Stimulated activated CD8-positive, alpha-beta memory T cell treated with anti-CD3 and anti-CD28 coated beads, Interleukin-7, amount 100 ng/mL, for 1 hour (primary cell): ENCODE measurements at places on chromosomes 12 and 14.

GRCh38 chr14:103001226-103001625 lies 56.1 kb downstream of the CDC42BPB start:
- no peak for DNase-seq

DNA sequence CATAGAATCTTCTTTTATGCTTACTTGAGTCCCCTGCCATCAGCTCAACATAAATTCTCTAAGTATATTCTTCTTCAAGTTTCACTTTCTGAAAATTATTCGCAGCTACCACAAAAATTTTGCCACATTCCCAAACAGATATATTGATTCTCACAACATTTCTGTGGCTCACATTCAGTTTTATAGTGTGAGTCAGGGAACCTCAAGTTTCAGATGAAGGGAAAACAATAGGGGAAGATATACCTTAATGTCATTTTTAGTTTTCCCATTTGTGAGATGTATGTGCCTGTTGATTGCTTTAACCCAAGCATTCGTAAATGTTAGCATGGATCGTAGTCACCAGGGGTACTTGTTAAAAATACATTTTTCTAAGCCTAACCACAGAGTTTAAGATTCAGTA lies 465.8 kb downstream of the CCER1 start:
- no peak for DNase-seq

DNA sequence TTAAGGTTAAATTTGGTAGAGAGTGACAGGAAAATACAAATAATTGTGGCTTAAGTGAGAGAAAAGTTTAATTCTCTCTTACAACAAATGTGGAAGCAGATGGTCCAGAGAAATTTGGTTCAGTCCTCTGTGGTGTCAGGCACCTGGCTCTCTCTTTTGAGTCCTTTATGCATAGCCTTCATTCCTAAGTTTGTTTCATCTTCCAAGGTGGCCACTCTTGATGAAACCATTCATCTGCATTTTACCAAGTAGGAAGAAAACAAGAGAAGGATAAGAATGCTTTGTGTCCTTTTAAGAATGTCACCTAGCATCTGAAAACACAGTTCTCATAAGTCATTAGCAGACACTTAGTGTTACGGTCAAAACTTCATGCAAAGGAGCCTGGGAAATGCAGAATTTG lies 442.5 kb downstream of the CCER1 start:
- DNase-seq: no peak

- DNase-seq: no peak
Measured at GRCh38 chr14:53355581-53356112, 202.5 kb upstream of the DDHD1 start.

GRCh38 chr14:23299211-23299957 lies 3.3 kb downstream of the PPP1R3E start:
- DNase-seq: no peak

DNA sequence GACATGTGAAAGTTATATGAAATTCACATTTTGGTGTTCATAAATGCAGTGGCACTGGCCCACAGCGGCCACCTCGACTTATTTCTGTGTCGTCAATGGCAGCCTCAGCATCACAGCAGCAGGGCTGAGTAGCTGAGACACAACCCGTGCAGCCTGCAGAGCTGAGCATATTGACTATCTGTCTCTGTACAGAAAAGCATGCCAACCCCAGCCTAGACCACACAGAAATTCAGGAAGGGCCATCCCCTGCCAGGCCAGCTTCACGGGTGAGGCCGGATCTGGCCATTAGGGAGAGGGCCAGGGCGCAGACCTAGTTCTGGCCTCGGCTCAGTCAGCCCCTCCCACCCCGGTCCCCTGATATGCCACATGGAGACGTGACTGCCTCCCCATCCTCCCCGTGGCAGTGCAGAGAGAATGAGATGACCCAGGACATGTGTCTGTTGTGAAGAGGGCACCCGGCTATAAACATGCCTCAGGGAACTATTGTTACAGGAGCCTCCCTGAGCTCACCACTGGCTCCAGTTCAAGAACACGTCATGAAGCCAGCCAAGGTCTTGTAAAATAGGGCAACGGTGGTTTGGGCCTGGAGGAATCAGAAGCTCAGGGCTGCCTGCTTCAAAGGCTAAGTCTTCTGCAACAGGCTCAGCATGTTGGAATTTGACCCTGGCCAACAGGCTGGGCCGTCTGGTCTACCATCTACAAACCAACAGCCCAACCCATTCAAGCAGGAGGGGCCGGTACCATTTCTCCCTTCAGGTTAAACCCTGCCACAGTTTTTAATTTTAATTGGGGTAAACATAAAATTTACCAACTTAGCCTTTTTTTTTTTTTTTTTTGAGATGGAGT lies 25.5 kb downstream of the SCARB1 start:
- DNase-seq: no peak

DNA sequence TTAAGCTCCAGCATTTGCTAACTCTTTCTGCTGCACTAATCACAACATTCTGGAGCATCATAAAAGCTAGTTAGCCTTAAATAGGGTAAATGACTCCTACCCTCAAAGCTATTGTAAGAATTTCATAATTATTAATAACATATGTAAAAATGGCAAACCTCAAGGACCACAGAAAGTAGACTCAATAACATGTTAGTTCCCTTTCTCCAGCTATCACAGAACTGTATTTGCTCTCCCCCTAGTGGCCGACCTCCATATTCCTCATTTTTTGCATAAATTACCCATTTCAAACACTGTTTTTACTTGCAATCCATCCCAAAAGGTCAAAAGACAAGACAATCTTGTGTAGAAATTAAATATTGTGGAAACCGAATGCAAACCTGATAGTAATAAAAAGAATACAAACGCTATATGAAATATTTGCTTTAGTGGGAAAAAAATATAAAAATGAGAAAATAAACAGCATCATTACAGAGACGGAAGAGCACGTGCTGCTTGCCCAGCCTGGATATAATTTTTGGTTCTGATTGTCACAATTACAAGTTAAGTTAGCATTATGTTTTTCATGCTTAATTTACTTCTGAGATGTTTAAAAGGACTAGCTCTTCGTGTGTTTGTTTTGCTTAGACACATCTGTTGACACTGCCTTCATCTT lies 97.9 kb downstream of the RERGL start:
- no peak for DNase-seq

DNA sequence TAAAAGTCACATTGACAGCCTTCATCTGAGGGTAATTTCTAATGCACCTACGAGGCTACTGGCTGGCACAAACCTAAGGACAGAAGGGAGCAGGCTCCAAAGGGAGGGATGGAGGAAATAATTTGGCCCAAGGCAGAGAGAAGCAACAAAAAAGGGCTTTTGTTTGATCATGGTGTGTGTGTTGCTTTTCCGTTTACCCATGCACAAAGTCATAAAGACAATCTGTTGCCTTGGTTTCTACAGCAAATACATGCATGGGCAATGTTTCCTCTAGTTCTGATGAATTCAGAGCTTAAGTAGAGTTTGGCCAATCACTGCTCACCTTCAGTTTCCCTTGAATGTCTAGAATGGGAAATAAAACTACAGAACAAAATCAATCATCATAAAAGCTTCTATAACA lies 262.5 kb upstream of the CAND1 start:
- DNase-seq: no peak

GRCh38 chr12:92905258-92905810 lies 23.8 kb downstream of the EEA1 start:
- no peak for DNase-seq

- DNase-seq: no peak
Measured at GRCh38 chr12:75943730-75944096, 87.9 kb downstream of the PHLDA1 start.

DNA sequence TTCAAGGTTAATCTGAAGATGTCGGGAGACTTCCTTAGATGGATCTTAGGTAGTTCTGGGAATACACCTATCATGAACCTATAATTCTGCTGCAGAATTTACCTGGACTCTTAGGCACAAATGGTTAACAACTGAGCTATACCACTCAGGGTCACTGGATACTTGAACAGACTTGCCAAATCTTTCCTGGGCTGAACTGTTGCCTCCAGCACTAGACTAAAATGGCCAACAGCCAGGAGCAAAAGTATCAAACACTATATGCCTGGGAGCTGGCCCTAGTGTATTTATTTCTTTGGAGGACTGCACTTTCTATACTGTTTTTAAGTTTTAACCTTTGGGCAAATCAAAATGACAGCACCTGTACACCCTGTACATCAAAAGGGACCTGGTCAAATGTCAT lies 252.8 kb downstream of the TMEM117 start:
- DNase-seq: no peak

GRCh38 chr14:94775871-94776210 lies 5.9 kb upstream of the GSC start:
- DNase-seq: no peak

DNA sequence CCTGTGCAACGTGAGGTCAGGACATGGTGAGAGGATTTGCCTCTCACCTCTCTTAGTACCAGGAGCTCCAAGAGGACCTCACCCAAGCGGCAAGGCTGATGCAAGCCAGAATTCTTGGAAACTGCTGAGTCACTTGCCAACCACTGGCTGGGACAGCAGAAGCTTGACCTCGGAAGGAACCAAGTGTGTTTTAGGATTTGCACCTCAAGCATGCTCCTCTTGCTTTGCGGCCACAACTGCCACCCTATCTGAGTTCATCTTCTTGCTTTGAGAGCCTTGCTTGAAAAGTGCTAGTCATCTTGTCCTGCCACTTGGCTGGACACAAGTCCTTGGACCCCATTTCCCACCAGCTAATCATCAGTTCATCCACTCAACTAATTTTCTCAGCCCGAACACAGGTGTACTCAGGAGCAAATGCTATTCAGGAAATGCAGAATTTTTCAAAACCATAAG lies 195.8 kb downstream of the SLC25A21 start:
- no peak for DNase-seq

DNA sequence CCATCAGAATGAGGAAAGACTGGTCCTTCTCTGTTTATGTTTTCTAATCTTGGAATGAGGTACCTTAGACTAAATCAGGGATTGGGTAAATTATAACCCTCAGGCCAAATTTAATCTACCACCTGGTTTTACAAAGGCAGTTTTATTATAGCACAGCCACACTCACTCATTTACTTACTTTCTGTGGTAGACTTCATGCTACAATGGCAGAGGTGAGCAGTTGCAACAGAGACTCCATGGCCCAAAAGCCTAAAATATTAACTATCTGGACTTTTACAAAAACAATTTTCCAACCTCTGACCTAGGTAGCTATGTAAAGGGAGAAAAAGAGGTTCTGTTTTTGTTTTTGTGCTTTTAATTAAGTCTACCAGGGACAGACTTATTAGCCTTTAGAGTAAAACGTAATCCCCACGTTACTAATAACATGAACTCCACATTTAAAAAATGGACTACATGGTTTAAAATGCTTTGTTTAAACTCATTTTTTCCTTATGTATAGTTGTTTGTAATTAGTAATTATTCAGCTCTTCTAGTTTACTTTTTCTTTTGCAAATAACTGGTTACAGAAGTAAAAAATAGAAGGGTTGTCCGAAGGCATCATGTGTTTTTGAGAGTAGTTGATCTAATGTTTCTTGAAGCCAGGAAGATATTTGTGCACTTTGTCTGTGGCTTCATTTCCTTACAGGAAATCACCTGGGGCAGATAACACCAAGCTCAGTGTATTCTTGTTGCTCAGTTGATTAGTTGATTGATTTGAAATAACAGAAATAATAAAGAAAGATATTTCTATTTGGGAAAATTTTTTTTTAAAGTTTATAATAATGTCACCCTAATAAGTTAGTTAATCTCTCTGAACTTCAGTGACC lies 57.6 kb upstream of the ATP2B1 start:
- DNase-seq: no peak

GRCh38 chr12:94010307-94010706 lies 138.1 kb upstream of the PLXNC1 start:
- no peak for DNase-seq

GRCh38 chr14:87999277-87999676 lies 5.7 kb upstream of the GPR65 start:
- DNase-seq: no peak

- no peak for DNase-seq
Measured at GRCh38 chr12:50482571-50482970, 22.2 kb upstream of the DIP2B start.

DNA sequence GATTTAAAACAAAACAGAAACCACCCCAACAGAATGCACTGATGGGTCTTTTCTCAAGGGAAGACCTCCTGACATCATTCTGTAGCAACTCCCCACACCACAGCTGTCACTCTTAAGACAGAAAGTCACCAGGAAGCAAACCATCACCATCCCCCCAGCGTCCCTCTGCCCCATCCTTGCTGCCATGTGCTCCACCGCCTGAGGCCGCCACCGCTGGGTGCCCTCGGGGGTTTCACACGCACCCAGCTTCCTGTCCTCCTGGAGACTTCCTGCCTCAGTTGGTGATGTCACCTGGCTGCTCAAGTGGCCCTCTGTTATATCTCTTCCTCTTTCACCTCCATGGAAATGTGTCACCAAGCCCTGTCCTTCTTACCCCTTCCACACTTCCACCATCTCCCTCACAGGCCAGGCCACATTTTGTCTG lies 71.4 kb upstream of the GPR68 start:
- DNase-seq: peak; percentile 53

- peak; percentile 68 for DNase-seq
Measured at GRCh38 chr12:6533923-6534694, at the start of gene GAPDH. Gene GAPDH, plus strand, starts transcription at chr12:6534517. Its CDS starts 316 bp downstream, at chr12:6534833.

GRCh38 chr12:104938371-104938770 lies 19.7 kb downstream of the SLC41A2 start:
- no peak for DNase-seq

- DNase-seq: no peak
Measured at GRCh38 chr12:63964301-63964700, 119.8 kb downstream of the SRGAP1 start.

GRCh38 chr12:1857086-1857485 lies 36.7 kb downstream of the LRTM2 start:
- DNase-seq: no peak

- no peak for DNase-seq
Measured at GRCh38 chr12:96493106-96493505, 3.7 kb downstream of the CFAP54 start.

GRCh38 chr12:115297445-115297844 lies 613.5 kb upstream of the TBX3 start:
- no peak for DNase-seq

- no peak for DNase-seq
Measured at GRCh38 chr14:36785511-36785910, 123.9 kb downstream of the PAX9 start.

DNA sequence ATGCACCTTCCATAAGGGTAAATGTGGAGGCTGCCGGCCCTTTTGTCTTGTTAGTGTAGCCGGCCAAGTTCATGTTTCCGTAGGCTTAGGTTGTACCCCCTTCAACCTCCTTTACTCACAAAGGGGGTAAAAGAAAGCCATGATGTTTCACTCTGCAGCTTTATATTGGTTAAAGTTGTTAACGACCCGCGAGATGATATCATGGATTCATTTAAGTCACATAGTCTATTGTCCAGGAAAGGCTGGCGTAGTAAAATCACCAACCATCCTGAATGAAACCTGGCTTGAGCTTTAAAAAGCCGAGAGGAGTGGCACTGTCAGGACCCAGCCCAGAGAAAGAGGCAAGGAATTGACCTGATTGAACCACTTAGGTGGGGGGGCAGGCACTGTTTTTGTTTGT lies 1.3 kb downstream of the UNG start:
- no peak for DNase-seq

DNA sequence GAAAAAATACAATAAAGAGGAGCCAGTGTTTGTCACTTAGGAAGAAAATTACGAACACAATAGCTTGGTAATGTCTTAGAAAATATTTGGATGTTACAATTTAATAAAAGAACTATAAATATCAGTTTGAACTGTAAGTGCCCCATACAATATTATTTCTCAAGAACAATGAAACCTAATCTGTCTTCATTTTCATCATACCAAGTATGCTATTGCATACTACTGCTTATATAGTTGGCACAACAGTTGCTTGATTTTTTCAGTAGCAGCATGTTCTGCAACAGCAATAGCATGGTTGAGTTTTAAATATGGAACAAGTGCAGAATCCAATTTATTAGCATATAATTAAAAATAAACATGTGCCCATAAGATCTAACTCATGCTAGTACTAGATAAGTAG lies 564.6 kb downstream of the C12orf50 start:
- no peak for DNase-seq
